ENCODE measurements at places on chromosomes 7 and 10.

GRCh38 chr7:45977256-45977780, 56.2 kb upstream of the IGFBP3 start:
- DNase-seq = no peak

- no peak for DNase-seq
Observed at GRCh38 chr7:155985518-155986250, 173.4 kb upstream of the SHH start.

DNA sequence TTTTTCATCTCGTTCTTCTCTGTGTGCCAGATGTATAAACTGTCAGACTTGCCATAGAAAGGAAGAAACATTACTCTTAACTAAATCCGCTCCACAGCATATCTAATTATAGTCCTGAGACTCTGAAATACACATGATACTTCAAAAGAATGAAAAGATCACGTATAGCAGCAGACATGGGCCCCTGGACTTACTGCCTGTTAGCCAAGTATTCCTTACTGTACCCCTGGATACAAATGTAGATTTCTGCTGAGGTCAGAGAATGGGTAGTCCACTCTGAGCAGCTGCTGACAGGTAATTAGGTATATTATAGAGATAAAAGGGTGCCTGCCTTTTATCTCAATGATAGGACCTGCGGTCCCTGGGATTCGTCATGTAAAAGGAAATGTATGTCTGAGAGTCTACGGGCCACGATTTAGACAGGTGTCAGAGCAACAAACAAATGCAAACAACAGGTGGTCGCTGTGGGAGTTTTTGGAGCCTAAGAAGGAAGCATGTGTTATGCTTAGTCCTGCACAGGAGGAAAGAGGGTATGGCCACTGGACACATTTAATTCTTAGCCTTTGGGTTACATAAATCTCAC, 69.4 kb downstream of the VOPP1 start:
- no peak for DNase-seq

- no peak for DNase-seq
Observed at GRCh38 chr7:17347401-17347800, 48.9 kb downstream of the AHR start.

- DNase-seq = no peak
Observed at GRCh38 chr10:47113907-47114500, 186.0 kb upstream of the GDF10 start.

DNA sequence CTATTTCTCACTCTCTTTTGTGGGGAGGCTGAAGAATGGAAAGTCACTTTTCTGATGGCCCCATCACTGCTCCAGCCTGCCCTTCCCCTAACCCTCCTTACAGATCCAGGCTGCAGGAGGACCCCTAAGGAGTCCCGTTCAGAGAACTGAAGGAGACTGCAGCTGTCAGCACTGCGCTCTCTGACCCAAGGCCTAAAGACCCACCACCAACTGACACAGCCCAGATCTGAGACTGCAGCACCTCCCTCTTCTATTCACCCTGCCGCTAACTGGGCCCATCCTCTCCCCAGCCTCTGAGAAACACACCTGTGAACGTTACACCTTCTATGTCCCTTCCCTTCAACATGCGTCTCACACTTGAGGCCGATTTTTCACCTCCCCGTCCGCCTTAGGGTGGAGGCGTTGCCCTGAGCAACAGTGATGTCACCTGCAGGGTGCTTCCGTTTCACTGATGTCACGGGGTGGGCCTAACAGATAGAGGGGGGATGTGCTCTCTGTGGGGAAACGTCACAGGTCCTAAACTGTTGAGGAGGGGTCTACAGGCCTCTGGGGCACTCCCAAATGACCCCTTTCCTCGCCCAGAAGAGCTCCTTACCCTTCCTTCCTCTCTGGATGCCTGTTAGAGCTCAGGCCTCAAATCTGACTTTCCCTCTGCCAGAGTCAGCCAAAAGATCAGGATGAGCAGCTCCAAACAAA, 5.1 kb downstream of the ITPRIP start:
- no peak for DNase-seq

GRCh38 chr7:39414224-39415035, 151.8 kb upstream of the YAE1 start:
- DNase-seq = no peak

DNA sequence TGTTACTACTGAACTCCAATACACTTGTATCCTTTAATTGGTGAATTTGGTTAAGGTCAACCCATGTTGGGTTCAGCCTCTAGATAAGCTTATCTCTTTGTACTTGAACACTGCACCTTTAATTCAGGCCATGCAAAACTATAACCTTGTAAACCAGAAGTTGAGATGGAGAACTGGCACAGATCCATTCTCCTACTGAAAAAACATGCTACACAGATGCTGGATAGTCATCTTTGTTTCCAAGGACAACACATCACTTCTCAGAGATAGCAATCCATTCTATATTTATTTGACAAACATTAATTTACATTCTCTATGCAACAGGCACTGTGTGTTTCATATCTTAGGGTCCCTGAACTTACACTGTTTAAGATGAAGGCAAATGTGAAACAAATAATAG, 2.9 kb upstream of the CDK14 start:
- no peak for DNase-seq

GRCh38 chr10:97759158-97759887, 12.5 kb downstream of the SFRP5 start:
- DNase-seq = peak; percentile 59

DNA sequence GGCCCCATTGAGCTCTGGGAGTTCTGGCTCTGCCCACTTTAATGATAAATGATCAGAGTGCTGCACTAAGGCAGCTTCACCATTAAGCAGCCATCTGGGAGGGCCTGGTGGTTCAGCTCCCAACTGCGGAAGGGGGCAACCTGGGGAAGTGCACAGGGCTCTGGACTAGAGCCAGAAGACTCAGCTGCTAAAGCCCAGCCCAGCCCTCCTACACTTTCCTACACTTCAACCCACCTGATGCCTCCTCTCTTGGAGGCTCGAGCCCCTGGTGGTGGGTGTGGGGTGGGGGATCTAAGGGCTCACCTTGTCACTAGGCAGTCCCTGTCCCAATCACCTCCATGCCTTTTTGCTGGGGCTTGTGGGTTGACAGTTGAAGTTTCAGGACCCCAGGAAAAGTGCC, 60.6 kb upstream of the ANTXRL start:
- no peak for DNase-seq

DNA sequence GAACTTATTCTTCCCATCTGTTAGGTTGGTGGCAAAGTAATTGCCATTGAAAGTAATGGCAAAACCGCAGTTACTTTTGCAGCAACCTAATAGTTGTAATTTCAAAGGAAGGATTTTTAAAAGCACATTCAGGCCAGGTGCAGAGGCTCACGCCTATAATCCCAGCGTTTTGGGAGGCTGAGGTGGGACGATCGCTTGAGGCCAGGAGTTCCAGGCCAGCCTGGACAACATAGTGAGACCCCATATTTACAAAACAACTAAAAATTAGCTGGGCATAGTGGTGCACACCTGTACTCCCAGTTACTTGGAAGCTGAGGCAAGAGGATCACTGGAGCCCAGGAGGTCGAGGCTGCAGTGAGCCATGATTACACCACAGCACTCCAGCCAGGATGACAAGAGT, 374.9 kb downstream of the GALNT17 start:
- DNase-seq = no peak

GRCh38 chr7:71615017-71615416, 483.1 kb downstream of the GALNT17 start:
- no peak for DNase-seq

DNA sequence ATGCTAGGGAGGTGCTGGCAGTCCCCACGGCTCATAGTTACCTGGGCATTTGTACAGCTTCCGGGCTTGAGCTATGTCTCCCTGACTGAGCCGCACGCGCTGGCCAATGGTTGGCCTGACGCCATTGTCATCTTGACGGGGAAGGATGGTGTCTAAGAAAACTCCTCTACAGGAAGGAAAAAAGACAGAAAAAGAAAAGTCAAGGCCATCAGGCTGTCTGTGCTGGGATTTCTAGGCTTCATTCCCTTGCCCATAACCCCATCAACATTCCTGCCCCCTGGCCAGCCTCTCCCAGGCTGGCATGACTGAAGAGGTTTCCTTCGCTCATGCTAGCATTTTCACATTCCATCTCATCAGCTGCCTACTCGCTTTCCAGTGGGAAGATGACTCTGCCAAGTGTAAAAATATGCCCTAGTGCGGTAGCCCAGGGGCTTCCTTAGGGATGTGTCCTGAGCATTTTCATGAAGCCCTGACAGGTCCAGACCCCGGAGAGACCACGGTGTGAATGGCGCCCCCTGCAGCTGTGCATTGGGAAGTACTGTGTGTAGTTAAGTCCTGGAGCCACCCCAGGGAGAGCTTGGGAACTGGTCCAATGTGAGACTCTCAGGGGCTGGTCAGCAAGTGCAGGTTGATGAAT, 54.5 kb upstream of the OPALIN start:
- no peak for DNase-seq

- DNase-seq = no peak
Observed at GRCh38 chr7:115476671-115477181, 553.8 kb downstream of the TFEC start.

DNA sequence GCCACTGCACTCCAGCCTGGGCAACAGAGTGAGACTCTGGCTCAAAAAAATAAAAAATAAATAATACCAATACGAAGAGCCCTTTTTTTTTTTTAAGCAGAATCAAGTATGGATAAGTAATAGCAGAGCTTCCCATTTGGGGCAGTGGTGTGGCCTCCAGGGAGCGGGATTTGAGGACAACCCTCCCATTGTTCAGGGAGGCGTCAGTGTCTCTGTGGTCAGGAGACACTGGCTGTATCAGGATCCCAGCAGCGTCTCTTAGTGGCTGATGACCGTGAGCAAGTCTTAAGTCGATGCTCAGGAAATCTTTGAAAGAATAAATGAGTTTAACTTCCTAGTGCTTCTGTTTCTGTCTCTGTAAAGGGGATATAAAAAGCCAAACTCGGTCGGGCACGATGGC, 25.2 kb upstream of the SH2B2 start:
- no peak for DNase-seq

DNA sequence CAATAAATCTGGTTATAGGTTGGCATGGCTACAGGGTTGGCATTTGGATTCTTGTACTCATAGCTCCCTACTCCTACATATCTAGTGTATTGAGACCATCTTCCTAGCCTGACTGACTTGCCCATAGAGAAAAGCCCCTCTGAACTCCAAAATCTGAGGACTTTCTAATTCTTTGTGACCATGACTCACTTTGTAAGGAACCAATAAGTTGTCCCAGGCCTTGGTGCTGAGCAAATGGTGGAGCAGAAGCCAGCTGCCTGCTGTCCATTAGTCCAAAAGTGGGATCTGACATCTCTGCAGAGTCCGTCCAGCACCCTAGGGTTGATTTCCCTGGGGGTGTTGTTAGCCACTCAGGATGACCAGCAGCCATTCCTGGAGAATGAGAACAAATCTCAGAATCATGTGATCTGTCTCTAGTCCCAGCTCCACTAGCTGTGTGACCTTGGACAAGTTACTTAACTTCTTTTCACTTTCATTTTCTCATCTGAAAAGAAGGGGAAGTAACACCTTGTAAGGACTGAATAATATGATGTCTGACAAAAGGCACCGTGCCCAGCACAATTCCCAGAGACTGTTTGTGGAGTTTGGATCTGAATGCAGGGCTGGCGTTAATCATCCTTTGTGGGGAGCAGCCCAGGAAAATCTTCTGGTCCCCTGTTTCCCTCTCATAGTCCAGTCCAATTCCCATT, 44.1 kb downstream of the MTURN start:
- DNase-seq = no peak

- DNase-seq = no peak
Observed at GRCh38 chr10:6721964-6722615, 142.0 kb upstream of the PRKCQ start.

DNA sequence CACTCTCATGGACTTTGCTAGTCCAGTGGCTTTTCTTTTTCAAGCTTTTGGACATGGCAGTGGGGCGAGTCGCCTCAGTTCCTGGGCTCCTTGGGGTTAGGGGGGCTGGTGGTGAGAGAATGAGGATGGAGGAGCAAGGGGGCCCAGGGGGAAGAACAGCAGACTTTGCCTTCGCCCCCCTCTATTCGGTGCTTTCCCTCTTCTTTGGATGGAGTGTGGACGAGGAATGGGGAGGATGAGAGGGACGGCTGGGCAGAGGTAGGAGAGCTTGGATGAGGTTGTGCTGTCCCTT, 255 bp downstream of the MAGI2 start:
- DNase-seq = no peak

DNA sequence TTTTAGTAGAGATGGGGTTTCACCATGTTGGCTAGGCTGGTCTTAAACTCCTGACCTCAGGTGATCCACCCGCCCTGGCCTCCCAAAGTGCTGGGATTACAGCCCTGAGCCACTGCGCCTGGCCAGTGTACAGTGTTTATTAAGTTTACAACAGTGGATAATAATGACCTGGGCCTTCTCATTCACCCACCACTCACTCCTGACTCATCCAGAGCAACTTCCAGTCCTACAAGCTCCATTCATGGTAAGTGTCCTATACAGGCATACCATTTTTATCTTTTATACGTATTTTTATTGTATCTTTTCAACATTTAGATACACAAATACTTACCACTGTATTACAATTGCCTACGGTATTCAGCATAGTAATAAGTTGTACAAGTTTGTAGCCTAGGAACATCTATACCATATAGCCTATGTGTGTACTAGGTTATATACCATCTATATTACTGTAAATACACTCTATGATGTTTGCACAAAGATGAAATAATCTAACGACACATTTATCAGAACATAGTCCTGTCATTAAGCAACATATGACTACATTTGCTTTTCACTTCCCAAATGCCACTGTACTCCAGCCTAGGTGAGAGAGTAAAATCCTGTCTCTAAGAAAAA, 17.1 kb downstream of the HOXA1 start:
- DNase-seq = no peak

- DNase-seq = no peak
Observed at GRCh38 chr10:68302503-68302823, 29.4 kb upstream of the HNRNPH3 start.

DNA sequence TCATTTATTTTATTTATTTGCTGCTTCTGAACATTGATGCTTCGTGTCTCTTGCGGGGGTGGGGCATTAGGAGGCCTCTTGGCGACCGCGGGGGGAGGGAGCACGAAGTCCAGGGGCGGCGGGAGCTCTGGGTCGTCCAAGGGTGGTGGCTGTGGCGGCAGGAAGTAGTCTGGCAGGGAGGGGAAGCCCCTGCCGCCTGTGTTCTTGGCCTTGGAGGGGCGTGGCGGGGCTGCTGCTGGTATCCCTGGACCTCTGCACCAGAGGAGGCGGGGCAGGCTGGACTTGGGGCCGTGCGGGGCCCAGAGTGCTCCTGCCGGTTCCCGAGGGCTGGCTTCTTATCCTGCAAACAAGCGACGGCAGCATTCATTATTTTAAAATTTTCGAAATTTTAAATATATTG, 70.5 kb upstream of the ABI1 start:
- no peak for DNase-seq

- no peak for DNase-seq
Observed at GRCh38 chr7:114925434-114925833, 3.5 kb downstream of the MDFIC start.
